Activated CD4-positive, alpha-beta memory T cell treated with anti-CD3 and anti-CD28 coated beads for 36 hours (primary cell): ENCODE measurements at places on chromosomes 13 and 19. TPM values are rescaled to one million over a fixed set of nuclear protein-coding genes. Genes with fewer than 3 reads are reported as not detected.

Gene KRTDAP
- total RNA-seq = not detected

Gene OR7C1
- total RNA-seq = not detected

Gene ZNF681
- 3.9 TPM for total RNA-seq

Gene SMIM7
- total RNA-seq = 50.5 TPM
